NCI-H187 treated with DMSO at 0.1 percent for 48 hours (cell line): ENCODE measurements at places on chromosomes 7 and 10.

DNA sequence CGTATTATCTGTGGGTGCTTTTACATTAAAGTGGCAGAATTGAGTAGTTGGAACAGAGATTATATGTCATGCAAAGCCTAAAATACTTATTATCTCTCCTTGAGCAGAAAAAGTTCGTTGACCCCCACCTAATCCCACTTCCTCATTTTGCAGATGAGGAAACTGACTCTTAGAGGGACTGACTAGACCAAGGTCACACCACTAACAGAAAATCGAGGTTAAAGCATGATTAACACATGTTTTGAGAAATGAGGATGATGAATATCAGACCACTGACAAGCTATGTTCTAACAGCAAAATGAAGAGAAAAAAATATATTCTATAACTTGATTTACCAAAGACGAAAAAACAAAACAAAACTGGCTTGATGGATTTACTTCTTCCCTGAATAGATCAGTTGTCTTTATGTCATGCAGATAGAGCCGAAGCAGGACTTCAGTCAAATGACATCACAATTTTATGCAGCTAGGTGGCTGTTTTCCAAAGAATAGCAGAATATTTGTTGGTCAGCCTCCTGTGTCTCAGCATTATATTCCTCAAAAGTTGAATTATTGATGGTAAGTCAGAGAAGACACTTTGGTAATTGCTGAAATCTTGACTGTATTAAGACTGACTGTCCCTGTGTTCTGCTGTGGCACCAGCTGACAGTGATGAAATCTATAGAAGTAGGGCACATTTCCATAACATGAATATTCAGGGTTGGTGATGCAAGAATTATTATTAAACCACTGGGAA is 24.2 kb upstream of the SMIM30 start:
- DNase-seq: no peak

GRCh38 chr7:139901901-139902300 is 72.8 kb downstream of the TBXAS1 start:
- no peak for DNase-seq

- DNase-seq: no peak
Observed at GRCh38 chr10:69516316-69516715, 56.9 kb downstream of the NEUROG3 start.

GRCh38 chr10:5089865-5090264 is 4.3 kb upstream of the AKR1C3 start:
- DNase-seq: peak; percentile 25

GRCh38 chr7:40824461-40824860 is 689.7 kb downstream of the SUGCT start:
- DNase-seq: no peak

DNA sequence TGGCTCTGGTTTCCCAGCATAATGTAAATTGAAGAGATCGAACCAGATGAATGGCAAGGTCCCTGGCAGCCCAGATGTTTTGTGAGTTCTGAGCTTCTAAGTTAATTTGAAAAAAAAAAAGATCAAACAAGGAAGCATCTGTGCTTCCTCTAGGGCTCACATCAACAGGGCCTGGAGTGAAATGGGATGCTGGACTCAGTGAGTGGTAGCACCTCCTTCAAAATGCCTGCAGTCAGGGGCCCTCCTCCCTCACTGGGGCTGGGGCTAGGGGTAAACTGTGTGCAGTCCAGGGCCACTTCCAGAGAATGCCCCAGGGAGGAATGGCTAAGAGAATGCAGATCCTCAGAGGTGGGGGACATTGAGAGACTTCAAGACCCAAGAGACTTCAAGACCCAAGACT is 6.0 kb upstream of the CUEDC2 start:
- no peak for DNase-seq

GRCh38 chr10:72126184-72126871 is 38.0 kb upstream of the SPOCK2 start:
- DNase-seq: no peak

- no peak for DNase-seq
Observed at GRCh38 chr10:122086416-122087240, 97.7 kb downstream of the TACC2 start.

GRCh38 chr10:43903451-43903850 is 254.8 kb upstream of the ZNF32 start:
- DNase-seq: no peak

DNA sequence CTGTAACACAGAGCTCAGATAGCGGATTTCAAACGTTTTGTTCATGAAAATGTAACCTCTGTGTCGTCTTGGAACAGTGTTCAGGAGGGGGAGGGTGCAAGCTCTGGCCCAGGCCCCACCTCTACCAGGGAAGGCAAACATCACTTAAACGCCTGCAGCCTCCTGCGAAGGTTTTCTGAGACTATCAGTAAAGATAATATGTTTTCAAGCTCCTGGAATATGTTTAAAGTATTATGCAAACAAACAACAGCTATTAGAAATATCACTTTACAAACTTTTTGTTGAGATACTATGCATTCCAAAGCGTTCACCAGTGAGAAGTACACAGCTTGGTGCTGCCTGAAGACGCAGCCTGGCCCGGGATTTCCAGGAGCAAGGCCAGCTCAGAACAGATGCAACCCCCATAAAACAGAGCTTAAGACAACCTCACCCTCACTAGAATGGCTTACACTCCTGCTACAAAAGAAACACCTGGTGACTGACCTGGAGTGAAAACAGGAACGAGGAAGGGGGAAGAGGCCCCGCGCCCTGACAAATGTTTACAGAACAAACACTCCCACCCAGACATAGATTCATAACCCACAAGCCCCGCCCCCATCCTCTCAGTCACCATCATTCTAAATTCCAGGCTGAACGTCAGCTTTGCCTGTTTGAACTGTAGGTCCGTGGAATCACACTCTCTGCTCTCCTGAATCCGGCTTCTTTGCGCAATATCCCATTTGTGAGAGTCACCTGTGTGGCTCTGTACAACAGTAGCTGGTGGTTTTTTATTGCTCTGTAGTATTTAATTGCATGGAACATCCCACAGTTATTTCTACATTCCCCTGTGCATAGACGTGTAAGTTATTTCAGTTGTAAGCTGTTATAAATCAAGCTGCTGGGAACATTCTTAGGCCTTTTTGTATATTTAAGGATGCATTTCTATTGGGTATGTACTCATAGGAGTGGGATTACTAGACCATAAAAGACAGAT is 155.0 kb downstream of the PTPRN2 start:
- peak; percentile 95 for DNase-seq

- no peak for DNase-seq
Observed at GRCh38 chr7:158495786-158496185, 91.8 kb downstream of the PTPRN2 start.

- no peak for DNase-seq
Observed at GRCh38 chr7:108015740-108016139, 12.8 kb upstream of the LAMB1 start.

DNA sequence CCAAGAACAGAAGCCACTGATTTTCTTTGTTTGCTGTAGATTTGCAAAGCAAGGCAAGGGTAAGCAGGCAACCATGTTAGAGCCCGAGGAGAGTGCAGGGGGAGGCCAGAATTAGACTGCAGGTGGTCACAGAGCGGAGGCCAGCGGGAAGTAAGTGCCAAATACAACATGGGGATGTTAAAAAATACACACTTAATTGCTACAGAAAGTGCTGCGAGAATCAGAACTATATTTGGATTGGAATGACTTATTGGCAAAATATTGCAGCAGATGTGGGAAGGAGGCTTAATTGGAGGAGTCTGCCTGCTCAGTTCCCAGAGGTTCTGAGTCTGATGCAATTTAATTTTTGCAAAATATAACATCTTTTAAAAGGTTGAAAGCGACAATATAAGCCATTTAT is 49.7 kb upstream of the ADCY1 start:
- DNase-seq: no peak

- DNase-seq: no peak
Observed at GRCh38 chr10:101267776-101268175, 38.5 kb upstream of the LBX1 start.

- DNase-seq: no peak
Observed at GRCh38 chr7:21454182-21454581, 26.3 kb downstream of the SP4 start.

- DNase-seq: no peak
Observed at GRCh38 chr7:149102666-149103065, 12.1 kb upstream of the ZNF786 start.

DNA sequence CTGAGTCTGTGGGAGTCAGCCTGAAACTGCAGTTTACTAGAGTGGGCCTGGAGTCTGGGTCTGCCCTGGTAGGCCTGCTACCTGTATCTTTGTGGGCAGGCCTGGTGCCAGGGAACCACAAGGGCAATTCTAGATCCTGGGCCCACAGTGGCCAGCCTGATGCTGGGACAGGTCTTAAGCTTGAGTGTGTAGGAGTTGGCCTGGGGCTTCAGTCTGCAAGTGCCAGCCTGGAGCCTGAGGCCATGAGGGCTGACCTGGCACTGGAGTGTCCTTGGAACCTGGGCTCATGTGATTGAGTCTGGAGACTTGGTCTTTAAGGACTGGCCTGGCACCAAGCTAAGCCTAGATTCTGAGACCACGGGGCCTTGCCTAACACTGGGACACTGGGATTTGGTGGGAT is 245.7 kb upstream of the TEX47 start:
- DNase-seq: no peak

- DNase-seq: no peak
Observed at GRCh38 chr7:81079746-81080145, 160.9 kb upstream of the SEMA3C start.

DNA sequence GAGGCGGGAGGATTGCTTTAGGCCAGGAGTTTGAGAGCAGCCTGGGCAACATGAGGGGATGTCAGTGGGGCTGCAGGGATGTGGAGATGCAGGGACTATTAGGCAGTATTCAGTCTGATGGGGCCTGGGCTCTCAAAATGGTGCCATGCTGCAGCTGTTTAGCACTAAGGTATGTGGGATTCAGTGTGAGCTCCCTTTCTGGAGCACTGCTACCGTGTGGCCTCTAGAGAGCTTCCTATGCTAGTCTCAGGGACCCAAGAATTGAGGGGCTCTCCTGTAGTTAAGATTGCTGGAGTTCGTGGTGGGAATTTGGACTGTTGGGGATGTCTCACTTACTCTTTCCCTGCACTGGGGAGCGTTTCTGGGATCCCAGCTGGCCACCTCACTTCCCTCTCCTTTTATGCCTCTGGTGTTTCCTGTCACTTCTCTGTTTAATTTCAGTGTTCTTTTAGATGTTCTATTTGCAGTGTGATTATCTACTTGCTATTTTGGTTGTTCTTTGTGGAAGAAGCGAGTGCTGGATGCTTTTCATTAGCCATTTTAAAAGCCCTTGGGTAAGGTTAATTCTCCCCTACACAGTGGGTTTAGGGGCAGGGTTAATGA is 23.4 kb downstream of the LSMEM1 start:
- DNase-seq: no peak

DNA sequence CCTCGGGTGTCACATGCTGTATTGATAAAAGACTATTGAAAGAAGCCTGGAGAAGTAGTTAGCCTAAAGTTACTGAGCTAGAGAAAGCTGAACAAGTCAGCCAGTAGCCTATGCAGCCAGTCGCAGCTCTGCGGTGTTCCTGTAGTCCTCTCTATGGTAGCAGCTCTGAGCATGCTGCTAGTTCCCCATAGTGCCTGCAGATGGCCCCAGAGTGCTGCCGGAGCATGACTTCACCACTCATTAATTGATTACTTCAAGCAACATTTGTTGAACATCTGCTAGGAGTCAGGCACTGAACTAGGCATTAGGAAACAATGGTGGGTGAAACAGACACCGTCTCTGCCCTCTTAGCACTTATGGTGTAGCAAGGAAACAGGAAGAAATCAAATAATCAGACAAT is 422.7 kb downstream of the SORCS3 start:
- no peak for DNase-seq
